ENCODE measurements at places on chromosomes 16 and 17. TPM values are rescaled to one million over a fixed set of nuclear protein-coding genes. Genes with fewer than 3 reads are reported as not detected.

The DHODH gene
- 2.6 TPM for total RNA-seq

The HLF gene
- total RNA-seq = not detected

The HGS gene
- 45.2 TPM for total RNA-seq

The GLIS2 gene
- 0.20 TPM for total RNA-seq

The RHBDF2 gene
- total RNA-seq = 8.1 TPM

The TSNAXIP1 gene
- total RNA-seq = 0.22 TPM

The KRTAP3-1 gene
- not detected for total RNA-seq

The TMEM238L gene
- not detected for total RNA-seq

The PDILT gene
- not detected for total RNA-seq

The CHST6 gene
- total RNA-seq = 0.44 TPM

The TMEM132E gene
- total RNA-seq = not detected

The PITPNC1 gene
- total RNA-seq = 16.1 TPM

The ZNF423 gene
- total RNA-seq = 3.5 TPM

The CCL11 gene
- total RNA-seq = not detected

The CLEC19A gene
- not detected for total RNA-seq

The SDK2 gene
- total RNA-seq = not detected

The SHISA6 gene
- total RNA-seq = not detected

The CDH15 gene
- under 0.01 TPM for total RNA-seq

The THRA gene
- 11.6 TPM for total RNA-seq

The AXIN2 gene
- total RNA-seq = 1.6 TPM

The CHST5 gene
- not detected for total RNA-seq

The TPSD1 gene
- total RNA-seq = not detected

The AMFR gene
- 401 TPM for total RNA-seq

The PMFBP1 gene
- under 0.01 TPM for total RNA-seq

The PPP1R1B gene
- total RNA-seq = not detected

The KRT9 gene
- not detected for total RNA-seq

The GPR179 gene
- total RNA-seq = not detected

The KRTAP9-8 gene
- total RNA-seq = not detected

The SMPD3 gene
- under 0.01 TPM for total RNA-seq

The ASB16 gene
- total RNA-seq = not detected

The KCNH6 gene
- total RNA-seq = under 0.01 TPM

The TOM1L1 gene
- total RNA-seq = 0.44 TPM

The IGFALS gene
- not detected for total RNA-seq

The SOX15 gene
- not detected for total RNA-seq

The ZG16 gene
- not detected for total RNA-seq
